ENCODE measurements at places on chromosomes 4 and X. TPM values are rescaled to one million over a fixed set of nuclear protein-coding genes. Genes with fewer than 3 reads are reported as not detected.

GRPR gene
- total RNA-seq = 0.23 TPM

- DNase-seq = no peak
Measured at GRCh38 chrX:39065051-39065871, 264.0 kb downstream of the MID1IP1 start.

- no peak for DNase-seq
Measured at GRCh38 chr4:176565049-176565448, 227.7 kb downstream of the VEGFC start.

GRCh38 chr4:83109480-83110222 lies 4.9 kb downstream of the PLAC8 start:
- DNase-seq = peak; percentile 31

DNA sequence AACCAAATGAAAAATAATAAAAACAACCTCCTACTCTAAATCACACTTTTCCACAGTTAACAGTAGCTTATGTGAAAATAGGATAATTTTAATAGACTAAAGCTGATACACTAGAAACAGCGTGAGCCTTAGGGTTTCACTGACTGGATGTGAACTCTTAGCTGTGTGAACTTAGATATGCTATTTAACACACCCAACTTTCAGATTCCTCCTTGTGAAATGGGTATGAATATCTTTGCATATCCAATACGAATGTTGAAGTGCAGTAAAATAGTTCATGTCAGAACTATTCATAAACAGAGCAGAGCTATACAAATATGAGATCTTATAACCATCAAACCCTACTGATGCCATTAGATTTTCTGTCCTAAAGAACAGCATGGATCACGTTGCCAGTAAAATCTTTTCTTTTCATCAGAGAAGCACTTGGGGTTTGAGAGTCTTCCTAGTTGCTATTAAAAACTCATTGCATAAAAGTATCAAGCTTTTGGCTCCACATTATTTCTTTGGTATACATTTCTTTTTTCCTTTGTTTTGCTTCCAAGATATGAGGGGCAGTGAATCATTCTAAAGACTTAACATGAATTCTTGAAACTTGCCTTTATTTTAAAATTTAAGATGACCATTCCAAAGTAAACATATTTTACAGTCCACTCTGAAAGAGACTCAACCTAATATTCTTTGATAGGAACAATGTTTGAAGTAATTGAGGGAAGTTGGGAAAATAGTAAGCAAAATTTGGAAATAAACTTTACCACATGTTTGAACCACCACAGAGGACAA lies 102.4 kb downstream of the CPE start:
- no peak for DNase-seq

P2RY10 gene
- total RNA-seq = 87.4 TPM

ANOS1 gene
- total RNA-seq = 0.14 TPM

- no peak for DNase-seq
Measured at GRCh38 chr4:106967892-106968291, 68.2 kb downstream of the DKK2 start.

GRCh38 chr4:121100093-121100775 lies 27.9 kb upstream of the NDNF start:
- no peak for DNase-seq

GRCh38 chr4:89056953-89057398 lies at the start of gene FAM13A:
Gene FAM13A, minus strand, starts transcription at chr4:89057185. Its CDS starts 221 bp downstream, at chr4:89056964.
- DNase-seq = no peak

DNA sequence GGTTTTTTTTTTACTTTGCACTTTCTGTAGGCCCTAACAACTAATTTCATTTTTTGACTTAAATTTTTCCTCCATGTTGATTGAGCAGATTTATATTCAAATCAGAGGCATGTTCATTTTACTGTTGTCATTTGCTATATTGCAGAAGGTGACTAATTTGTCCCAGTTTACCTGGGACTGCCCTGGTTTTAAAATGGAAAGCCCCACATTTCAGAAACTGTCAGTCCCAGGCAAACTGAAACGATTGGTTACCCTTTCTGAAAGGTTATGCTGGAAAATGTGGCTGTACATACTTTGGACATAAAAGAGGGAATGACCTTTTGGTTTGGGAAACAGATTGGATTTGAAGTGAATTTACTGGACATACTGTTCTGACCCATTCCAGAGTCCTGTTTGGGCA lies 160.0 kb downstream of the SPCS3 start:
- DNase-seq = no peak

BCLAF3 gene
- total RNA-seq = 12.6 TPM

DNA sequence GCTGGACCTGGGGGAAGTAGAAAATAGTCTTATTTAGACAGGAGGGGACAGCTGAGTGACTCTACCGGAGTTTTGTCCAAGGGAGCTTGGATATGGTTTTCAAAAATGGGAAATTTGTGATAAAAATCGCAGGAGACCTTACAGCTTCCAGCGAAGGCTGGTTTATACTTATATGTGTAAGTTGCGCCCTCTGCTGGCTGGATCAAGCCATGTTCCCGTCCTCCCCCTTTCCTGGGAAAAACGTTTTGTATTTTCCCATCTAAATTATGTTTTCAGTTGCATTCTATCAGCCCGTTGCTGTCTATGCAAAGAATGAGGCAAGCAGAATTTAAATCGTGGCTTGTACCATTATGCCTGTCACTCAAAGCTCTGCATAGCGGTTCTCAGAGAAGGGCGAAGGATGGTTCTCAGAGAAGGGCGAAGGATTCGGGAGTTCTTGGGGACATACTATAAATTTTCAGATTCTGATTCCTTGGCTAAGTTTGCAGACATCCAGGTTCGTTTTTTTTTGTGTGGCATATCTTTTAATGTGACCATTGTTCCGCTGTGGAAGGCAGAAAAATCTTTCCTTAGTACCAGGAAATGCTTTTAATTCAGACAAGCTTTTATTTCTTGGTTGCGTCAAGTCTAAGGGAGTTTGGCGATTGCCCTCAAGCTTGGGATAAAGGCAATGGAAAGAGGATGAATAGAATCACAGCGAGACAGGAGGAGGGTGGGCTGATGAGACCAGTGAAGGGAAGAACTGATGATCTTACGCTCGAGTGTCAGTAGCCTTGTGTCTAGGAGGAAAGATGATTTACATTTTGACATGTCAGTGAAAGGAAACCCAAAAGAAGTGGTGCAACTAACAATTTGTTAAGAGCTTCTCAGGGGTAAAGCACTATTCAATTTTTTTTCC lies 128.5 kb upstream of the ARX start:
- peak; percentile 19 for DNase-seq

SHROOM2 gene
- total RNA-seq = not detected

GRCh38 chr4:25792200-25792791 lies 70.5 kb downstream of the SEL1L3 start:
- DNase-seq = no peak

DNA sequence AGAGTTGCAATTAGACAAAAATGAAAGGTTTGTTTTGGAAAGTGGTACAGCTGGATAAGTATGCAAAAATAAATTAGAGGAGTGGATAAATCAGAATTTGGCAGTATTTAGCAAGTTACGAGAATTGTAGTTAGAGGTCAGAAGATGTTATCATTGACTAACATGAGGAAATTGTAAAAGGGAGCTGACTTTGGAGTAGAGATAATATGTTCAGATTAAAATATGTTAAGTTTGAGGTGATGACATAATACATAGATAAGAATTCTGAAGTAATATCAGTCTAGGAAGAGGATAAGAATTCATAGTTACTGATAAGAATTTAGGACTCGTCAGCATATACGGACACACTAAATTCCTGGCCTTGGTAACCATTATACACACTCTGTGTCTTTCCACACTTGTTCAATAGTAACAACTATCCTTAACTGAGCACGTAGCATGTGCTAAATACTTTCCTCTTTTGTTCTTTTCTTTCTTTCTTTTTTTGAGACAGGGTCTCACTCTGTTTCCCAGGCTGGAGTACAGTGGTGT lies 4.1 kb upstream of the EPGN start:
- no peak for DNase-seq

- DNase-seq = no peak
Measured at GRCh38 chrX:118751950-118752783, 24.8 kb downstream of the IL13RA1 start.

- DNase-seq = no peak
Measured at GRCh38 chrX:144946666-144947065, 300.6 kb upstream of the SPANXN1 start.

NAP1L2 gene
- 19.1 TPM for total RNA-seq

DNA sequence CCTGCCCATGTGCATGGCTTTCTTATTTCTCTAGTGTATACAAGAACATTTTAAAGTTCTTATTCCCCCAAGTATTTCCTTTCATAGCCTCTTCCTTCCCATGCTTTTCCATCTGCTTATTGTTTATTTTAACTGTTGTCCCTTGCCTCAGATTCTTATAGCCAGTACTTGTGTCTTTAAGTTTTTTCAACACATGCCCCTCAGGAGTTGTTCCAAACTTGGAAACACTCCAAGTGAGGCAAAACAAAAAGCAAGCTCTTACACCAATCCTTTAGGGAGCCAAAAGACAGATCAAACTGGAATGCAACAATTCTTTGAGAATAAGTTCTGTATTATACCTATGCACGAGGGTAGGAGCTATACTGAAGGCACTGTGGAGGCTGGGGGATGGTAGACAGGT lies 222.0 kb upstream of the STK26 start:
- no peak for DNase-seq

GRCh38 chrX:154121961-154122360 lies 22.1 kb upstream of the OPN1LW start:
- DNase-seq = no peak

CTAG2 gene
- total RNA-seq = not detected

DNA sequence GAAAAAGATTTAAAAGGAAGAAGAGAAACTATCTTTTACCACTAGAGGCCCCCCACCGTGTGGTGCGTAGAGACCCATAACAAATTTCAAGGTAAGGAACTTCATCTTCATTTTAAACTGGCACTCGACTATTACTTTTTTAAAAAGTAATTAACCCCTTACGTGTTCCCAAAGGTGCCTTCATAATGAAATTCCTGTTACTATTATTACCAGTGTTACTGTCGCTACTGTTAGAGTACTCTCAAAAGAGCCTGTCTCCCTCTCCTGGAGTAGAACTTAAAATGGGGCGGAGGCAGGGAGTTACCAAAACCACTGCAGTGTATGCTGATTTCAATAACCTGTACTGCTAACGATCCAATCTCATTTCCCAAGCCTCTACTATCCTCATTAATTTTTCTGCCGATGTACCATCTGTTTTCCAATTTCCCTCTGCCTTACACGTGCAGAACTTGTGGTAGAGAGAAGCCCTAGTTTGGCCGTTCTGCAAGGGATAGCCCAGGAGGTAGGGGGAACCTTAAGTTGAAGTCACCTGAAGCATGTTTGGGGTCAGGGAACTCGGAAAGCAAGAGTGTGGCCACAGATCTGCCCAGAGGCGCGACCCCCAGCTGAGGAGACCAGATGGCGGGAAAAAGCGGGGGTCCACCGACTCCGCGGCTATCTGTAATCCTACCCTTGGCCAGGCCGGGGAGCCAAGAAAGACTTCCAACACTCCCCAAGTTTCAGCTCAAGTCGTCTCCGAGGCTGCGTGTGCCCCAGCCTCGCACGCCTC lies 720 bp upstream of the STK26 start:
- peak; percentile 30 for DNase-seq

DNA sequence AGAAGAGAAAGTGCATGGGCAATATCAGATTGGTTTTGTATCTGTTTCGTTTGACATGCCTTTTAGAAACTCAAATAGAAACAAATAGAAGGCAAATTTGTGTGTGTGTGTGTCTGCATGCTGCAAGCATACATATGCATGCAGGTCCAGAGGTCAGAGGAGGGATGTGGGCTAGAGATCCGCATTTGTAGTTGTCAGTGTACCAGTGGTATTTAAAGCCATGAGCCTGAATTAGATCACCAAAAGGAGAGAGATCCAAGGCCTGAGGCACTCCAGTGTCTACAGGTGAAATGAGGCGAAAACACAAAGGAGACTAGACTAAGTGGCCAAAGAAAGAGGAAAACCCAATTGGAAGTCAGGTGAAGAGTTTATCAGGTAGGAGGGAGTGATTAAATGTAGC lies 106.7 kb downstream of the CORIN start:
- no peak for DNase-seq

DNAAF6 gene
- total RNA-seq = not detected

DNA sequence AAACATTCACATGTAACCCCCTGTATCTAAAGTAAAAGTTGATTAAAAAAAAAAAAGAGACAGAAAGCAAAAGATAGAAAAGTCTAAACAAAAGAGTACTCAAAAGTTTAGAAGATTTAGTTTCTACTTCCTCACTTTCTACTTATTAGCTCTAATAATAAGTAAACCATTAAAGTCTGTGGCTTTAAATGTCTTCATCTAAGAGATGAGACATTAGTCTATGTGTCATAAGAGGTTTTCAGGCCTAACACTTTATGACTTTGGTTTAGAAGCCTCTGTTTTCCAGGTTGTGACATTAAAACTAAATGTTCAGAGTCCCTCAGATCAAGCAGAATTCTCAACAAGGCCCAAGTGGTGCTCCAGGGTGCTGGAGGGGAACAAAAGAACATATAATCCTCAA lies 42.2 kb upstream of the GUCY1A1 start:
- DNase-seq = no peak

Data from CD4-positive, alpha-beta memory T cell (primary cell).